ENCODE measurements at places on chromosomes 2 and 18.
A peak's percentile ranks its signal among the peaks of the same experiment; 100 is the strongest.

GRCh38 chr18:3154214-3154613 is 65.6 kb downstream of the MYOM1 start:
- no peak for DNase-seq

GRCh38 chr18:44799382-44799906 is 118.8 kb downstream of the SETBP1 start:
- no peak for DNase-seq

DNA sequence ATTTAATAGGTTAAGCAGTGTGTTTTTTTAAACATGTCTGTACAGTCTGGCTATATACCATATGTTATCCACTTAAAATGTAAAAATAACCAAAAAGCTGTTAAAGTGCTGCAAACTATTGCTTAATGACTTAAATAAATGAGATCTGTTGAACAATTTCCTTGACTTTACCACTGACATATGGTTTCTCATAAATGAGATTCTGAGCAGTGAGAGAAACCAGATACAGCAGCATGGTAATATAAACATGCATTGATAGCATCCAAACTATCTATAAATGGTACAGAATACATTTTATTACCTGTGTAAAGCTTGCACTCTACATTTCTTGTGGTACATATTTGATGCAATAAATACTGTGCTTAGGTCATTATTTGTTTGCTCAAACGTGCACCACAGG is 36.3 kb upstream of the TTC21B start:
- DNase-seq: no peak

- DNase-seq: peak; percentile 78
Measured at GRCh38 chr2:60998628-60999545, 18.6 kb upstream of the PEX13 start.

DNA sequence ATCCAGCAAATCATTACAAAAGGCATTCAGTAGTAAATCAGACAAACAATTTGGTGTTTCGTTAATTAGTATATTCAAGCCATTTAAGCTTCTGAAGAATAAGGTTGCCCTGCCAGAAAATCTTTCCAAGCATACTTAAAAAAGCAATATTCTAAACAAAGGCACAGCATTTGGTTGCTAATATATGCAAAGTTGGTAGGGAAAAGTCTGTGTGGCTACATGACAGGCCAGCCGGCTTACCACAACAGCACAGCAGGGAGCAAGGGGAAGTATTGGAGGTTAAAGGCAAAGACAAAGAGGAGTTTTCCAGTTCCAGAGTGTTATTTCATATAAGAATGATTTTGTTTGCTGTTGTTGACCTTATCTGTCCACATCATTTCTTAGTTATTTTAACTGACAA is 282.3 kb downstream of the MBD5 start:
- DNase-seq: no peak

DNA sequence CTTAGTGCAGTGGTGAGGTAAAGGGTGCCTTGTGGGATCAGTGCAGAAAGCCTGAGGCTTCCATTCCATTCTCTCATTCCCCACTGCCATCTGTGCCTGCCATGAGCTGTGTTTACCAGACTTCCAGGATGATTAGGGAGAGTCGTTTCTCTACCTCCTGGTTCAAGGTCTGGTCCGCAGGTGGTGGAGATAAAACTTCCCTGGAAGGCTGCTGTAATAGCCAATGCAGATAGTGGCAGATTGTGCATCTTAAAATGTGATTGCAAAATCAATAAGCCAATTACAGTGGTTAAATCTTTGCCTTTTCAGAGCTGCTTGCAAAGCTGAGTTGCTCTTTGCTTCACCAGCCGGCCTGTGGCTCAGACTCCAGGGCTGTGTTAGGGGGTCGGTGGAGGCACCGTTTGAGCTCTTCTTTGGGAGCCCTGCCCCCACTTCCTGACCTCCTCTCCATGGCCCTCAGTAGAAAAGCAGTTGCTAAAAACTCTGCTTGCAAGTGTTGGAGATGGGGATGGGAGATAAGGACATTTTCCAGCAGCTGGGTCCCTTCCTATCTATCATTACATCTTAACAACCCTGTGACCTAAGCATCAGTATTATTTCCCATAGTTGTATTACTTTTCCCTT is 95.2 kb upstream of the HS6ST1 start:
- DNase-seq: no peak

- DNase-seq: no peak
Measured at GRCh38 chr2:217048730-217049129, 188.9 kb upstream of the TNP1 start.

DNA sequence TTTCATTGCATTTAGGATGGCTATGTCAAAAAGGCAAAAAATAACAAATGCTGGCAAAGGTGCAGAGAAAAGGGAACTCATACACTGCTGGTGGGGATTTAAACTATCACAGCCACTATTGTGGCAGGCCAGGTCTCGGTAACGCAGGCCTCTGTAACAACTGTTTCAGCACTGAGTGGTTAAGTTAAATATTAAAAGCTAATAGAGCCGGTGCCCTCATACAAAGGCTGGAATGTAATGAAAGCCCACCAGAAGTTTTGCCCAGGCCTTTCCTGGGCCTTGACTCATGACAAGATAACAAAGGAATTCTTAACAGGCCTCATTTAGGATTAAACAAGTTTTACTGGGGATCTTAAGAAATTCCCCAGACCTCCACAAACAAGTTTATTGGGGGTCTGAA is 10.7 kb downstream of the MERTK start:
- no peak for DNase-seq

GRCh38 chr18:14944838-14945237 is 196.9 kb downstream of the ANKRD30B start:
- no peak for DNase-seq

- DNase-seq: no peak
Measured at GRCh38 chr2:241350878-241351639, 5.0 kb upstream of the FARP2 start.

- no peak for DNase-seq
Measured at GRCh38 chr2:205076405-205076804, 531.1 kb downstream of the PARD3B start.

DNA sequence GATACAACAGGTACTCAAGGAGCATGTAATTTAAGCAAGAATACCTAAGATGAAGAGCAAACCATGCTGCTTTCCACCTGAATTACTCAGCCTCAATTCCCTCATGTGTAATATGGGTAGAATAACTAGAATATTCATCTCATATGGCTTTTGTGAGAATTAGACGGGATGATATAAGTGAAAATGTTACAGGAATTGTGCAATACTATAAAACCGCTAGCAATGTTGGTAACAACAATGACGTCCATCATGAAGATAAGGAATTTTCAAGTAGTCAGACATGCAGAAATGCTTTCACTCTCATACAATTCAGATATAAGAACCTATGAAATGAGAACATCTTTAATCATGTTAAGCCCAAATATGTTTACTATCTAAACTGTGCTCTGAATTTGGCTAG is 2106.6 kb upstream of the CELF4 start:
- DNase-seq: peak; percentile 64

GRCh38 chr2:58539973-58540372 is 298.8 kb upstream of the FANCL start:
- peak; percentile 5 for DNase-seq

- DNase-seq: no peak
Measured at GRCh38 chr2:9993488-9994165, 42.1 kb downstream of the GRHL1 start.

- DNase-seq: no peak
Measured at GRCh38 chr2:47310801-47311560, 92.0 kb upstream of the MSH2 start.

DNA sequence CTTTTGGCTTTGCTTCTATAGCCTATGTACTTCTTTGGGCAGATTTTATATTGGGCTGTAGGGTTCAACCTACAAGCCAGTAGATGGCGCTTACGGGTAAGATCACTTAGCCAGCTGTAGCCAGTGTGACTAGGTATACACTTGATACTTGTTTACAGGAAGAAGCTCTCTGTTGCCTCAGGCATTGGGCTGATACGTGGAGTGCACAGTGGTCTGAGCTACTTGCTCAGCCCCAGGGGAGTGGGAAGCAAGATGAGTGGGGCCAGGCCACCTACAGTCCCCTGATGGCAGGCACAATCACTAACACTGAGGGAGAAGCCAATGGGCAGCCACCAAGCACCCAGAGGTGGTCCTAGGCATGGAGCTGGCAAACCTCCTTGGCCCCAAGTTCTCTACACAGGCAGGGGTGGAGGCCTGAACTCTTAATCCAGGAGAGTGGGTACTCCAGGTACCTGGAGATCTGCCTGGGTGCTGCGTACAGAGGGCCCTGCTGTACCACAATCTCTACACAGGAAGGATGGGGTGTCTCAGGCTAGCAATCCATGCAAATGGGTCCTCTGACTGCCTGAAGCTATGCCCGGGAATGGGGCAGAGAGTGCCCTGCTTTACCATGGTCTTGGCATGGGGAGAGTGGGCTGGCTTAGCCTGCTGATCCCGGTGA is 122.2 kb downstream of the NCOA1 start:
- DNase-seq: peak; percentile 79

DNA sequence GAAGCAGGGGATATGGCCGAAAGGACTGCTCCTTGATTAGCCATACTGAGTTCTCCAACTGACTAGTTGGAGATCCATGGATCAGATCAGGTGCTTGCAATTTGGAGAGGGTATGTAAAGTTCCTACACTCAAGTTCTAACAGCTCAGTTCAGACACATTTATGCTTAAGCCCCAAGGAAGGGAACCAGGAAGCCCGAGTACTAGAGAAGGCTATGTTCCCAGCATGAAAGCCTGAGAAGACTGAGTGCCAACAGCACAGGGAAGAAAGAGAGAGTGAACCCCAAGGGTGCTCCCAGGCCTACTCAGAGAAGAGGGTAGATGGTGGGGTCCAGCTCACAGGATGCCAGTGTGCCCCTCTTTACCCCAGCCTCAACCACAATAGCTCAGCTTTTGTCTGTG is 16.1 kb upstream of the SPTBN1 start:
- no peak for DNase-seq

- DNase-seq: no peak
Measured at GRCh38 chr18:42893977-42894376, 221.5 kb downstream of the RIT2 start.

DNA sequence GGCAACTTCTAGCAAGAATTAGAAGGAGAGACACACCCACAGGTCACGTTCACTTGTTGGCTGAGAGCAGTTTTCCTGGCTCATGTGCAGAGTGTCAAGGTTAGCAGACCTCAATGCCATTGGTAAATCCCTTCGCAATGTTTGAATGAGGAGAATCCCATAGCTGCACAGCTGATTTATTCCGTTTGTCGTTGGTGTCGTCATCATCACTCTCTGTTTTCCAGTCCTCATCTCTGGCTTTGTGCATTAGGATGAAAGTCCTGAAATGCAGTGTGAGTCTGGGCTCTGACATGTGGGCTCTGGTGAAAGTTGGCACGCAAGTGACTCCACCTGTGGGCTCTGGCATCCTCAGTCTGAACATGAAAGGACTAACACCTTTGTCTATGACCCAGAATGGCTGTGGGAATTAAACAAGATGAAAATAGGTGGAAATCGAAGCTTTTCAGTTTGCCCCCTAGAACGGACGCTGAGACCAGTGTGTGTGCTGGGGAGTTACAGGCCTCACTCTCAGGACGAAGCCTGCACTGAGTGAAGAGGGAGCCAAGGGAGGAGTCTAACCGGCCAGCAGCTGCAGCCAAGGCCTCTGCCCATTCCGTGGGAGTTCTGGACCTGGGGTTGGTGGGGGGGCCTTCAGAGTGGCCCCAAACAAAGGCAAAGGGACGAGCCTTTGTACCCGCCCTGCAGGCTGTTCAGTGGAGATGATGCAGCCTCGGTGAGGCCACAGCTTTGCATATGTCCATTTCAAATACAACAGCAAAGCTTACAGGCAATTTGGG is 74.8 kb upstream of the ZNF516 start:
- no peak for DNase-seq

DNA sequence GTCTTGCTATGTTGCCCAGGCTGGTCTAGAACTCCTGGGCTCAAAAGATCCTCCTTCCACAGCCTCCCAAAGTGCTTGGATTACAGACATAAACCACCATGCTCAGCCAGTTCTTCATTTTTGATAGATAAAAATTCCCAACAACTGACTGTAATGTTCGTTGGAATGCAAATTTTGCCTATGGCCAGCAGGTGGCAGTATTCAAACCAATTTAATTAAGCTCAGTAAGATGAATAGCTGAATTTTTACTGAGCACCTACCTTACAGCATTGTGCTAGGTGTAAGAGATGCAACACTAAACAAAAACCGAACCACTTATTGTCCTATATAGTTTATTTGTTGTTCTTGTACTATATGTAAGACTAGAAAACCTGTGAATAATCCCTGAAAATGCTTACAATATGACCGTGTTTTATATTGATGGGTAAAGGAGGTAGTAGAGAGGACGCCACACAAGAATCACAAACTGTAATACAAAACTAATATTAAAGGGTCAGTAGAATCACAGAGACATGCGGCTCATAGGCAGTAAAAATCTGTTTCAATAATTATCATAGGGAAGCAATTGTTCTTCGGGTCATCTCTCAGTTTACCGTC is 8.2 kb upstream of the TMEM182 start:
- DNase-seq: peak; percentile 61

GRCh38 chr2:218807626-218808025 is 24.0 kb downstream of the PRKAG3 start:
- no peak for DNase-seq

GRCh38 chr18:657311-658000 is at the start of gene TYMS:
TYMS (plus strand) TSS chr18:657653; CDS start chr18:657743, 90 bp downstream.
- peak; percentile 53 for DNase-seq

DNA sequence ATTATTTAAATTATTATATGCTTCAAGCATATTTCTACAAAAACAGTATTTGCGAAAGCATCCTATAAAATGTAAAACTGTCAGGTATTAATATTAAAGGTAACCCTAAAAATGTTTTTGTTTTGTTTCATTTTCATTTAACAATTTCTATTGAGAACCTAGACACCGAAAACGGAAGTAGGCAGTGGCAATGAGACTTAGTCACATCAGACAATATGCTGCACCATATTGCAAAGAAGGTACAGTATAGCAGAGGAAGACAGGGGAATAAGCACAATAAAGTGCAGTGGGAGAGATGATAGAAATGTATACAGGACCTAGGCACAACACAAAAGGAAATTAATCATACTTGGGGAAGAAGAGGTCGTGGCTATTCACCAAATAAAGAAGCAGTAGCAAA is 12.2 kb downstream of the SCN1A start:
- no peak for DNase-seq

DNA sequence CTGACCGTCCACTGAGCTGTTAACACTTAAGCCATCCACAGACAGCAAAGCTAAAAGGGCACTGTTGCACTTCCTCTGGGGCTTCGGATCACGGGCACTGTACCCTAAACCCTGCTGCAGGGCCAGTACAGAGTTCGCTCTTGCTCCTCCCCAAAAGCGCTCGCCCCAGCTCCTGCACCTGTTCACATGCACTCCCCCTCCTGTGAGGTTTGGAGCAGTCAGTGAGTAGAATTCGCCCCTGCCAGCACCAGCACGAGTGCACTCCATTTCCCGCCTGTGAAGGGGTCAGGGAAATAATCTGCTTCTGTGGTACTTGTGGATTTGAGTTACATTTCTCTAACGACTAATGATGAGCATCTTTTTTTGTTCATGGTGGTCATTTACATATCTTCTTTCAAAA is 158.8 kb downstream of the PTPRM start:
- no peak for DNase-seq

- peak; percentile 6 for DNase-seq
Measured at GRCh38 chr18:69936191-69936558, 11.5 kb downstream of the CD226 start.
